ENCODE measurements at places on chromosomes 5 and 9.
A peak's percentile ranks its signal among the peaks of the same experiment; 100 is the strongest.

- DNase-seq, result no peak
These were observed 26.1 kb downstream of the ADAMTS2 start for GRCh38 chr5:179319123-179319522.

- DNase-seq, result no peak
These were observed 131.5 kb downstream of the MTX3 start for GRCh38 chr5:79859588-79859987.

DNA sequence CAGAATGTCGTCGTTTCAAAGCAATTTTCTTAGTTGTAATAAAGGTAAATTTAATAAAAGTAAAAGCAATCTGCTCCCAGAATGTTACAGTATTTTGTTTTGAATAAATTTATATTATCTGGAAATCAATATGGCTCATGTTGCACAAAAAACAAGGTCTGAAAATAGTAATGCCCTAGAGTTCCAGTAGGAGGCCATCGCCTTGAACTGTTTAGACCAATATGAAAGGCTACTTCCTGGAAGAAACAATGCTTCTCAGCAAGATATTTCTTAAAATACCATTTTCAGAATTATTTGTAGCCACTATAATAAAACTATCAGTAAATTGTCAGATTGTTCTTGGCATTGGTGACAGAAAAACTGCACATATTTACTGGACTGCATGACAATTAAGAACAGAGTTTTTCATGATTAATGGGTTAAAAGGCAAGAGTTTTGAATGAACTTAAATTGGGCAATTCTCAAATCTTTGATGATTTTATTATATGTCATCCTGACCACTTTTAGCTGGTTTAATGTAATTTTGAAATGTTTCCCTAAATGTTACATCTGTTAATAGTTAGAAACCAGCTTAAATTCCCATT, 153.2 kb downstream of the COMMD10 start:
- no peak for DNase-seq

- peak; percentile 20 for DNase-seq
These were observed 101.6 kb upstream of the MAP1B start for GRCh38 chr5:72005671-72006070.

DNA sequence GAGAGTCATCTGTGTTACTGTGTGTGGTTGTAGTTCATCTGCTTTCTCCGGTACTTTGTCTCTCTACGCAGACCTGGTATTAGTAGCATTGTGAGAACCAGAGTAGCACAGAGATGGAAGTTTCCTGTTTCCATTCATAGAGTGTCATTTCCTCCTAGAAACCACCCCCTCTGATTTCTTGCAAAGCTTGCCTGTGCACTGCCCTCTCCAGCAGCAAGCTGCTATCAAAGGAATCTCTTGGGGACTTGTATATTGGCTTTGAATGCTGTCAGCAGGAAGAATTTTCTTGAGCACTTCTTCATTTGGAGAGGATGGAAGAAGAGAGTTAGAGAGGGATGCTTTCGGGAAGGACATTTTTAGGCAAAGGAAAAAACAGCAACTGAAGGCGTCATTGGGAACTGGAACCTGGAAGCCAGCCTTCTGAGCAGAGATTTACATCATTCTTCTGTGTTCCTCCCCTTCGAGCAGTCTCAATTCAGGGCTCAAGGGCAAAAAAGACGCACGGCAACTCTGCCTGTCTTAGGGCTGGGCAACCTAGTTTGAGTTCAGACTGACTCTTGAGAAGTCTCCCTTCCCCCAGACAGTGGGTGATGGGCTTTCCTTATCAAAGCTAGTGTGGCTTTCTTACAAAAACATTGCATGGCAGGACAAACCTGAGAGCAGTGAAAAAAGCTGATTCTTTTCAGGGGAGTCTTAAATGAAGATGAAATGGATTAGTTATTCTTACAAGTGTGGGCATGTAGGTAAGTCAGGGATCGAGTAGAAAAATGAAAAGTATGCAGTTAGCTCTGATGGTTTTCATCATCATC, 226.3 kb downstream of the AOPEP start:
- DNase-seq, result no peak

GRCh38 chr5:36646507-36647023, 40.2 kb downstream of the SLC1A3 start:
- DNase-seq, result no peak

DNA sequence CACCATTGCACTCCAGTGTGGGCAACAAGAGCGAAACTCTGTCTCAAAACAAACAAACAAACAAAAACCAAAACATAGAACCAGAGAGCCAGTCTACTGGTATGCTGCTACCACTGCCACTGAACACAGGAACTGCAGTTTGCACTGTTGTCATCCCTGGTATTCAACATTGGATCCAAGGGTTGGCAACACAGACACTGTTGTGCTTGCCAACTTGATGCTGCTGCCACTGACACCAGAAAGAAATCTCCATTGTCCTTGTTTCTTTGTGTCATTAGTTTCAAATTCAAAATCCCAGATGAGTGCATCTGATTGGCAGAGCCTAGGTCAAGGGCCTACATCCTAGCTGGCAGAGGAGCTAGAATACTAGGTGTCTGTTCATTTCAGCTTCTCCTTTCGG, 16.2 kb downstream of the HINT1 start:
- DNase-seq, result peak; percentile 94

DNA sequence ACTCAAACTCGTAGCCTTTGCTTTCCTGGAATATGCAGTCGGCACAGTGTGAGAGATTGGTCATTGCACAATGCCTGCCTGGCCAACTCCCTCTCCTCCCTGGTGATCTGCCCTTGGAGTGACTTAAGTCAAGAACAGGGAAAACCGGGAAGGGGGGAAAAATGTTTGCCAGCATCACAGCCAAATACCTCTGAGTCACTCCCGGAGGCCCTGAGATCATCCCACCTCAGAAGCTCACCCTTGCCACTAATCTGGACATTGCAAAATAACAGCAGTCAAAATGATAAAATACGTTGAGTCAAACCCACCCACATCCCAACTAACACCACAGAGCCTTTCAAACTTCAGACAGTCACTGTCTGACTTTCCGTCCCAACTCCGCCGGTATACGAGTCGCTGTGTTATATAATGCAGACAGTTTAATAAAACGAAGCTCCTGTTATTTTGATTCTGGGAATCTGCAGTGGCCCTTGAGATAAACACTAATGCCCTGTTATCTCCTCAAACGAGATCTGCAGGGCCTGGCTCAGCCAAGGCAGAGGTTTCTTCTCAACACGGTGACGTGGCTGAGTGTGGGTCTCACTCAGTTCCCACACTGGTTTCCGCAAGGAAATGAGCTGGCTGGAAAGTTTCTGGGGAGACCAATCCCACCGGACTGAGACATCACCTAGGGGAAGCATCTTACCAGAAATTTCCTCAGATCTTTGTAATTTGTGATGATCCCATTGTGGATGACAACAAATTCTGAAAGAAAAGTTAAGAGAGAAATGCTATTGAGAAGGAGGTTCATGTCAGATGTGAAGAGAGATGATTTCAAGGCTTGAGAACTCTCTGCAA, 22.1 kb downstream of the GFPT2 start:
- no peak for DNase-seq

DNA sequence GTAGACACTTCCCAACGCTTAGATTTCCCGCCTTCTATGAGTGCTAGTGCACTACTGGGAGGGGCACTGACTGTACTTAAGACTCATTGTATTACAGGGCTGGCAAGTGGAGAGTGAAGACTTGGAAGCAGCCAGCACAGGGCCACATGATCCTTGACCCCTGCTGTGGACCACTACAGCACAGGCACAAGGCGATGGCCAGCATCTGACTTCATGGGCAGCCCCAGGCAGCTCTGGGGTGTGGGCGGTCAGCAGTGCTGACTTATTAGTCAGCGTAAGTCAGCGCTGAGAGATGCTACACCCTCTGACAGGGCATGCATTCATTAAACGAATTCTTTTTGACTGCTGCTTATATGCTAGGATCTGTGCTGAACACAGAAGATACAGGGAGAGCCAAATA, 9.3 kb downstream of the SLC46A2 start:
- no peak for DNase-seq

GRCh38 chr9:98555651-98556465, 152.9 kb downstream of the GABBR2 start:
- DNase-seq, result no peak

GRCh38 chr9:100428871-100429654, 2.1 kb downstream of the MSANTD3 start:
- DNase-seq, result peak; percentile 51

GRCh38 chr5:140345919-140346347, 470 bp downstream of the HBEGF start:
- peak; percentile 58 for DNase-seq

DNA sequence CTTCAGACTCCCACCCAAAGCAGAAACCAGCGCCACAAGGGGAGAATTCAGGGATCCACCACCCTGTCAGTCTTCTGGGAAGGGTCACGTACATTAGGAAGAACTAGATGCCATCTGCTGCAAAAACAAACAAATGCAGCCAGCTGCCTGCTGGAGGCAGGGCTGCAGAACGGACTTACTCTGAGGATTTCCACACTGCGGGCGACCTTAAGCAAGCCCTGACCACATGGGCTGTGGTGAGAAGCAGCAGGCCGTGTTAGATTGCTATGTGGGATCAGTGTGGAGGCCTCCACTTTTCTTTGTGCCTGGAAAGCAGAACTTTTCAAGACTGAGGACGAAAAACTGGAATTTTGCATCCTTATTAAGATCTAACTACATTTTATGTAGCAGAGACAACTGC, 13.4 kb upstream of the LTC4S start:
- DNase-seq, result no peak

- DNase-seq, result no peak
These were observed 109.6 kb upstream of the CNTLN start for GRCh38 chr9:17025281-17025680.

GRCh38 chr9:18129809-18130334, 344.1 kb upstream of the ADAMTSL1 start:
- DNase-seq, result no peak

DNA sequence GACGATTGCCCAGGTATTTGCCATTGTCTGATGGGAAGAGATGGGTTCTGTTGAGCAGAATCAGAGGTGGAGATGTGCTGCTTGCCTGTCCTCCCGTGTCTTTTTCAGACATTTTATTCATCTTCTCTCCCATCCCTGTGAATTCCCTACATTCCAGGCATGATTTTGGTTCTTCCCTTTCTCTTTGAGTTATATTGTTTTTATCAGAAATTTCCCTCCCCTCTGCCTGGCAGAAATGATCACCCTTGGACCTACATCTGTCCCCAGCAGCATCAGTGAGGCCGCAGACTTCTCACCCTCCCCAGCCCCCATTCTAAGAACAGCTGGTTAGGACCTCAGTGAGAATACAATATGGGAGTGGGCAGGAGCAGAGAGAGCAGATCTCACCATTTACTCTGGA, 640.2 kb downstream of the CCDC171 start:
- DNase-seq, result no peak

DNA sequence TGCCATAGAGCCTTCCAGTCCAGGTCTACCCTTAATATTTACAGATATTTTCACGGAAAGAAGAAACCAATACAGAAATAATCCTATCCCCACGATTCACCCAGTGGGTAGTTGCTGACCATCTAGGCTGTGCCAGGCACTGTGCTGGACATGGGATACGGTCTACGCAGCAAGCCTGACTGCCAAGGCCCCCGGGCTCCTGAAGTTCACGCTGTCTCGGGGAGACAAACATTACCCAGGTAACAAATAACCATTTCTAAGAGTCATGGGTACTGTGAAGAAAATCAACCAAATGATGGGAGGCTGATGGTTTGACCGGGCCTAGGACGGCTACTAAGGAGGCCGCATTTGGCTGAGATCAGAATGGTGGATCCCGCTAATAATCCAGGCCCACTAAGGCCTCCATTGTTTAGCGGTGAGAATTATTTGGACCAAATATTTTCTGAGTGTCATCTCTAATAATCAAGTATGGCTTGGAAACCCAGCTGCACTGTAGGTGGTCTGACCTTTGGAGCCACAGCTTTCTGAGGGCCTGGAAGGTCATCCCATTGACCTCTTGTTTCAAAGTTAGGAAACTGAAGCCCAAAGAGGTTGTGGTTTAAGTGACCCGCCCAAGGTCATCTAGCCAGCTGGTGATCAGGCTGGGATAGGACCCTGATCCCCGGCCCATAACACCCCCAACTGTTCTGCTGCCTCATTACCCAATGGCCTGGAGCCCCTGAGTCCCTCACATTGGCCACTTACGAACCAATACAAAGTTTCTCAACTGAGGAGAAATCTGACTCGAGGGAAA, 82.4 kb downstream of the AK8 start:
- DNase-seq, result no peak

DNA sequence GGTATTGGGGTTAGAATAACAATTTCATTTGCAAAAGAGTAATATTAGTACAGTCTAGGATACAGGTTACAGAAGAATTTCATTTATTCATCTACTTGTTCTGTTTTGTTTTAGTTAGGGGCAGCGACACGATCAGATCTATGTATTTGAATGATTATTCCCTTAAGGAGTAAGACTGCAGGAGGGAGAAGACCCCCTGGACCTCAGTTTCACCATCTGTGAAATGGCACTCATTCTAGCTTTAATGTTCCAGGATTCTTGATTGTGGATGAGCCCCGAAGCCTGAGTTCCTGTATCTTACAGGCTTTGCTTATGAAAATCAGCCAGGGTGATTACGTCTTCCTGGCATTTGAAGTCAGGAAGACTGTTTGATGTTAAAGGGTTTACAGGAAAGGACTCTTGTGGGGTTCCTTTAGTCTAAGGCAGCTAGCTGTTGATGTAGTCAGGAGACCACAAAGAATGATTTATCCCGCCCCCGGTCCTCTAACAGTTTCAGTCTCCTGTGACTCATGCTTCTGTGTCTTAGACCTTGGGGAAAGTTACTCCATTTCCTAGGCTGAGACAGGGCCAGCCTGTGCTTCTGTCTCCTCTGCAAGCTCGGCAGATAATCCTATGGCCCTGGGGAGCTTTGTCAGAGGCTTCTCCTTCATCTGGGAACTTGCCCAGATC, 11.5 kb downstream of the SMIM3 start:
- DNase-seq, result no peak

- no peak for DNase-seq
These were observed 233.9 kb upstream of the TBCA start for GRCh38 chr5:78009937-78010527.

DNA sequence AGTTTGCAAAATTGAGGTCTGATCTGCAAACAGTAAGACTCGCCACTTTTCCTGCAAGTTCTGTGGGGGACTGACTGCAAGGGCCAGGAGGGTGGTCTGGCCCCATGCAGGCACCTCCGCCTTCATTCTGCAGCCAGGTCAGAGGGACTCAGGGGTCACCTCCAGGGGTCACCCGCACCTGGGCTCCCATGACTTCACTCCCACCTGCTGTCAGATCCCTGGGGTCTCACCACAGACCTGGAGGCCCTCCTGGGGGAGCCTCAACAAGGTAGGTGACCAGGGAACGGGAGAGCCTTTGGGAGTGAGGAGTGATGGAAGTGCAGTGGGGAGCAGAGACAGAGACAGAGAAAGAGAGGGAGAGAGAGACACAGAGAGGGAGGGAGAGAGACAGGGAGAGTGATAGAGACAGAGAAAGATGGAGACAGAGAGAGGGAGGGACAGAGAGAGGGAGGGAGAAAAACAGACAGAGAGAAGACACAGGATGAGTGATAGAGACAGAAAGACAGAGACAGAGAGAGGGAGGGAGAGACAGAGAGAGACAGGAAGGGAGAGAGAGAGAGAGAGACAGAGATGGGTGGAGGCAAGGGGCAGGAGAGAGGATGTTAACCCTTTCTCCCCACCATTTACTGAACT, 41.5 kb upstream of the SLC6A19 start:
- DNase-seq, result no peak
